Fibroblast of gingiva (primary cell): ENCODE measurements at places on chromosomes 1 and 21.

DNA sequence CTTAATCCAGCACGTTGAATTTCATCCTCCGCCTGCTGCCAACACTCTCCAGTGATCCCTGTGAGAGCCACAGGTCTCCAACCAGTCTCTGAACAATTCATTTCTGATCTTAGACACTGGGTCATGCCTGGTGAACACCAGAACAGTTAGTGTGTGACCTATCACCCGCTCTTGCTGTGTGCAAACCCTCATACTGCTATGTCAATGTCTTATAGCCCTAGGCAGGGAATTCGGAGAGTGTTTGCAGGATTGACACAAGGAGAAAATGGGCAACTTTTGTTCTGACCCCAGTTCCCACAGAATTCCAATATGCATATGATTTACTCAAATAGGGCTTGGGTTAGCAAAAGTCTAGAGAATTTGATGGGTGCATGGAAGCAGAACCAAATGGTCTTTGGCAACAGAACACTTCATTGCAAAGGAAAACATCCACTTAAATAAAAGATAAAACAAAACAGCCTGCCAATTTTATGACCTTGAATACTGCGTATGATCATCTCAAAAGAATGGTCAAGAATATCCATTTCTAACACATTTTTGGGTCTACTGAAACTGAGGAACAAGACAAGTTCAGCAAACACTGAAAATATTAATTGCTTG lies 23.0 kb upstream of the GUCA2B start:
- no peak for DNase-seq

GRCh38 chr1:214165850-214166374 lies 115.0 kb upstream of the SMYD2 start:
- no peak for DNase-seq

- DNase-seq, result no peak
Observed at GRCh38 chr1:214003233-214003632, 15.5 kb downstream of the PROX1 start.

GRCh38 chr1:63653976-63654375 lies 60.8 kb downstream of the PGM1 start:
- DNase-seq, result no peak

DNA sequence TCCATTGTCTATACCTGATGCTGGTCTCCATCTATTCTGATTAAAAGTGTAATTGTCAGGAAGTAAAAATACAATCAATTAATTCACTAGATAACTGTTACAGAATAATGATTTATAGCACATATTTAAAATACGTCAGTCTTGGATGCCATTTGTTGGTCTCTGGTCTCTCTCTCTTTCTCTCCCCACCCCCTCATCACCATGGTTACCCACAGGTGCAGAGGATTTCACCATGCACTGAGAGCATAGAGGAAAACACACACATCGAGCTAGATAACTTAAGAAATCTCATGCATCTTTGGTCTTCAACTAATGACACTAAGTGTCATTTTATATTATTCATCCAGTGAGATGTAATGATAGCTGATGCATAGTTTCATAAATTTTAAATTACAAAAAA lies 33.4 kb downstream of the LRRC53 start:
- DNase-seq, result no peak

GRCh38 chr1:161905269-161905884 lies 118.3 kb downstream of the OLFML2B start:
- no peak for DNase-seq

DNA sequence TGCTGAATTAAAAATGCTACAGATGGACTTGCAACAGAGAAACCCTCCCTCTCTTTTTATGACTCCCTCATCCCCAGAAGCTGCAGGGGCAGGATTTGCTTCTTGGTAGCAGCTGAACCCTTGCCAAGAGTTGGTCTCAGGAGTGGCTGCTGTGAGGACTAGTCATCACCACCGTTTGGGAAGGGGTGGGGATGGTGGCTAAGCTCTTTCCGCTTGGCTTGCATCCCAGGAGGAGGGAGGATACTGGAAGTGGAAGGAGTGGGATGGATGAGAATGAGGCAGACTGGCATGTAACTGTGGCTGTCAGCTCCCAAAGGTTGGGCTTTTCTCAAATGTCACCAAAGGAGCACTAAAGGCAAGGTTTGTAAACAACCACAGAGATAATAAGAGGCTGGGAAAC lies 50.8 kb upstream of the COL24A1 start:
- peak; percentile 30 for DNase-seq
